Stimulated activated CD4-positive, alpha-beta T cell treated with anti-CD3 and anti-CD28 coated beads, Interleukin-1b, Interleukin-23, amount 100 ng/mL, for 1 hour (primary cell): ENCODE measurements at places on chromosomes 11 and 22.

DNA sequence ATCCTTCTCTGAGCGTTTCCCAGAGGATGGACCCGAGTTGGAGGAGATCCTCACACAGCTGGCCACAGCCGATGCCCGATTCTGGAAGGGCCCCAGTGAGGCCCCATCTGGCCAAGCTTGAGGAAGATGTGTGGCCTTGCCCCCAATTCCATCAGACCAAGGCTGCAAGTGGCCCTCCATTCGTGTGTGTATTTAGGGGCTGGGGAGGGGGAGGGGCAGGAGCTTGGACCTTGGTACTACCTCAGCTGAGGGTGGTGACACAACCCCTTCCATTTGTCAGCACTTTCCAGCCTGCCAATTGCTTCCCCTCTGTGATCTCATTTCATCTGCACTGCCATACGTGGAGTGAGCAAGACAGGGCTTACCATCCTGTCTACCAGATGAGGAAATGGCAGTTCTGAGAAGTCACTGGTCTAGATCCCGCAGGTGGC is 1.3 kb upstream of the BBS1 start:
- no peak for DNase-seq

DNA sequence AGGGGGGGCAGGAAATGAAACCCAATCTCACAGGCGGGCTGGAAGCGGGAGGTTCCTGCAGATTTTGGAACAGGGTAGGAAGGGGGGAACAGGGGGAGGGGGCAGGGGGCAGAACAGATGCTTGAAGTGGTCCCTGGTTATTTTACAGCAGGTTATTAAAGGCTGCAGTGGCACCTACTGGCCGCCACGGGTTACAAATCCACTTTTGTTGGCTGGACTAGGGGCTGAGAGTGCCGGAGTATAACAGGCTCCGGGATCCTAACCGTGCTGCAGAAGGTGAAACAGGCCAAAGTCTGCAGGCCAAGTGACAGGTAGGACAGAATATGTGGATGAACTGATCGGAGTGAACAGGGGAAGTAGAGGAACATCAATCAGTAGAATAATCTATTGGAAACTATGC is 2.5 kb downstream of the ROBO3 start:
- DNase-seq: no peak

- no peak for DNase-seq
These were observed 74.8 kb downstream of the EFCAB6 start for GRCh38 chr22:43737150-43737828.

DNA sequence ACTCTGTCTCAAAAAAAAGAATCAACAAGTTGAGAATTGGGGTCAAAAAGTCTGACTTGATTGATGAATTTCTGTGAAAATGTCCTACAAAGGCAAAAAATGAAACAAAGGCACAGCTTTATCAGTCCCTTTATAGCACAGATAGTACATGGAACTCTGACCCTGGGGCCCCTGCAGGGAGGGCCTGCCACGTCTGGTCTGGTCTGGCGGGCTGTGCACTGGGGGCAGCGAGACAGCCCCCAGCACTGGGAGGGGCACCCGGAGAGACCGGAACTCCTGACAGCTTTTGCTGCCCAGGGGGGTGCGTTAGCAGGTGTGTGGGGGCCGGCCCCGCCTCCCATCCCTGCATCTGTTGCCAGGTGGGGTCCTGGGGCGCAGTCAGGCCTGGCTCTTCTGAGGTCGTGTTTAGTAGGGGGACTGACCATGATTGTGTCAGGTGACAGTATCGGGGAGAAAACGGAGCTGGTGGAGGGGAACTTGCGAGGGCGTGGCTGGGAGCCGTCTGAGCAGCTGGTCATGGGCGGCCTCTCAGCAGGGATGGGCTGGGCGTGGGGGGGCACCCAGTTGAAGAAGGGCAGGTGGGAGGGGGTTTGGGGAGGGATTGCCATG is 51.7 kb downstream of the GRAMD4 start:
- no peak for DNase-seq

DNA sequence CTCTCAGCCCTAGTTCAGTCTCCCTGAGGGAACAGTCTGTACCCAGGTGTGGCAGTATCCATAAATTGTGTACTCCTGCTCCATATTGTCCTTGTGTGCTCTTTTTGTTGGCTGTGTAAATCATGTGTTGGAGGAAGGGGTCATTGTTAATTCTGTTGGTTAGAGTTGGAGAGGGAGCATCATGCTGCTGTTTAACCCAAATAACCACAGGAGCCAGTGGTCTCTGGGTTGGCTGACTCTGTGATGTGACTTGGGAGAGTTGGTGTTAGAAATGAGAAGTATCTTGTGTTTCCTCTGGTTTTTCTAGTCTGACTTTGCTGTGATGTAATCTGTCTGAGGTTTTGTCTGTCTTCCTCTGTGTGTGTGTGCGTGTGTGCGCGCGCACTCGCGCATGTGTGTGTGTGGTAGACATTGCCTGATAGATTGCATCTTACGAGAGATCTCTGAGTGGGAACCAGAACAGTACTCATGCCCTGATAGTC is 30.5 kb downstream of the CTNND1 start:
- peak; percentile 73 for DNase-seq

DNA sequence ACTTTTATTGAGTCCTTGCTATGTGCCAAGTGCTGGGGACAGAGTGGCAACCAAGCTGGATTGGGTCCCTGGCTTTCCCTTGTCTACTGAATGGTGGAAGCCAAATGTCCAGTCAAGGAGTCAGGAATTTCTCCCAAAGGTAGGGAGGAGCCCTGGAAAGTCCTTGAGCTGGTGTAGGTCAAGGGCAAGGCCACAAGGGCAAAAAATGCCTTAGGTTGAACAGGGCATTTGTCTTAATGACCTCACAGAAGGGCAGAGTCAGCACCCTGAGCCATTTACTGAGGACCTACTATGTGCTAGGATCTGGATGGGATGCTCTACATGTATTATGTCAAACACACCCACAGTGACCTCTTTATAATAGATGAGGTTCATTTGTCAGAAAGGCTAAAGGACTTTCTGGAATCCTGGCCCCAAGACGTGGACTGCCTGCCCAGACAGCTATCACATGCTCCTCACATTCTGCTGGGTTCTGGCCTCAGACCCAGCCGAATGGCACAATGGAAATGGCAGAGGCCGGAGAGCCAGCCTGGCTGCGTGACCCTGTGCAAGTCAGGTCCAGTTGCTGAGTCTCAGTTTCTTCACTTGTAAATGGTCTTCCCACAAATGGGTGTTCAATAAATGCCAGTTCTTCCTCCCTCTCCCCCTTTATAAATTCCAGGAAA is 17.7 kb downstream of the MOGAT2 start:
- no peak for DNase-seq

DNA sequence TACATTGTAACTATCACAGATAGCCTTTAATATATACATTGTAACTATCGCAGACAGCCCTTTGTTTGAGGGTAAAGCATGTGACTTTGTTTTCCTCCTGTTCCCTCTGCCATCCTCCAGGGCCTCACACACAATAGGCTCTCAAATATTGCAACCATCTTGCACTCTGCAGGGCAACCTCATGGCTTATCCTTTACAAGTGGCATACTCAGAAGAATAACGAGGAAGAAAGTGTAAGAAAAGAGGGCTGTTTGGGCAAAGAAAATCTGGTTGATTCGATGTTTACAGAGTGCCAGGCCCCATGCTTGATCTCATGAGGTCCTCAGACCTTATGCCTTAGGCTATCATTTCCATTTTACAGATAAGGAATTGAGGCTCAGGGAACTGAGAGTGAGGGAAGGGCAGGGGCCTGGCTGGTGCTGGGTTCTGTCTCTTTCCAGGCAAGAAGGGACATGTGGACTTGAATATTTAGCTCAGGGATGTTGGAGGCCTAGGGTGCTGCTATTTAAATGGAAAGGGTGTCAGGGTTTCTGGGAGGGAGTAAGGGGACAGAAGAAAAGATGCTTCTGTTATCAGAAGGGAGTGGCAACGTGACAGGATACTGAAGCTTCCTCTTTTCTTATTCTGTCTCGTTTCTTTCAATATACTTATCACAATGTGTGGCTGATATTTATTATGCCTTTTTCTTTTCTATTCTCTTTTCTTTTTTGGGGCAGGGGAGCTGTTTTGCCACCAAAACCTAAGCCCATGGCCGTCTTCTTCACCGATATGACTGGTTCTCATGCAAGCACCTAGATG is 1.1 kb upstream of the SAMM50 start:
- DNase-seq: no peak

DNA sequence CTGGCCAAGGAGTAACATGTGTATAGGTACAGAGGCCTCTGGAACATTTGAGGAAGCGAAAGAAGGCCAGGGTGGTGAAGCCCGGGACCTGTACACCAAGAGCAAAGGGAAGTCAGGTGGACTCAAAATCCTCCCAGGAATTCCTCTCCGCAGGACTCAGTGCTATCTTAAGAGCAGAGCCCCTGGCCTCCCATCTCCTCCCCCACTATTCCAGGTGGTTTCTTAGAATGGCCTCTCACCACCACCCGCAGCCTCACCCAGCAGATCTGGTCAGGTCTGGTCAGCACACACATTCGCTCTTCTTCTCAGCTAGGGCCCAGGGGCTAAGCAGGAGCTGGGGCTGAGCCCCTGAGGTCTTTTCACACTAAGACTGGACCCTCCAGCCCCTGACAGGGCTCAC is 59.1 kb downstream of the SCGB1A1 start:
- no peak for DNase-seq

DNA sequence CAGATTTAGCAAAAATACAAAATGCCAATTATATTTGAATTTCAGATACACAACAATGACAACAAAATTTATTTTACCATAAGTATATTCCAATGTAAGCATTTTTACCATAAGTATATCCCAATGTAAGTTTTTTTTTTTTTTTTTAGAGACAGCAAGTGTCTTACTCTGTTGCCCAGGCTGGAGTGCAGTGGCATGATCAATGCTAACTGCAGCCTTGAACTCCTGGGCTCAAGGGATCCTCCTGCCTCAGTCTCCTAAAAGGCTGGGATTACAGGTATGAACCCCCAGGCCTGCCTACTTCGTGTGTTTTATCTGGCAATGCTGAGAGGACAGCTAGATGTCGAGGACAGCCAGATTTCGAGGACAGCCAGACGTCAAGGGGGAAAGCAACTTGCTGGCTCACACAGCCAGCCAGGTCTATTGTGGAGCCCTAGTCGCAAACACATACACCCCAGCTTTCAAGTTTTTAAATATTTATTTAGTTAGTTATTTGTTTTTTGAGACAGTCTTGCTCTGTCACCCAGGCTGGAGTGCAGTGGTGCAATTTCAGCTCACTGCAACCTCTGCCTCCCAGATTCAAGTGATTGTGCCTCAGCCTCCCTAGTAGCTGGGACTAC is 1.1 kb upstream of the SERPING1 start:
- no peak for DNase-seq

GRCh38 chr11:10930224-10930971 is 72.5 kb upstream of the ZBED5 start:
- no peak for DNase-seq

DNA sequence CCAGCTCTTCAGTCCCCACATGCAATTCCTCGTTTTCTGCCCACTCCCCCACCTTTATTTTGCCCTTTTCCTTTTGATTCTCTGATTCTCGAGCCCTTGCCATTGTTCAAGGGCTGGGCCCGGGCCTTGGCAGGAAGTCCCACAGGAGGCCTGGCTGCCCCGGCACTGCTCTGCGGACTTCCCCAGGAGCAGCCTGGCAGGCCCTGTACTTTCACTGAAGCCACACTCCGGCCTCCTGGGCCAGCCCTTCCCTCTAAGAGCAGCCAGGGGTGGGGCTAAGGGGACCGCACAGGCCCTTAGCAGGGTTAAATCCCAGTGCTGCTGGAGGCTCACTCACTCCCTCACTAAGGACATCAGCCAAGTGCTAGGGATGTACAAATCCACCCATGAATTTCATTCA is 4.1 kb downstream of the LRRC32 start:
- no peak for DNase-seq

DNA sequence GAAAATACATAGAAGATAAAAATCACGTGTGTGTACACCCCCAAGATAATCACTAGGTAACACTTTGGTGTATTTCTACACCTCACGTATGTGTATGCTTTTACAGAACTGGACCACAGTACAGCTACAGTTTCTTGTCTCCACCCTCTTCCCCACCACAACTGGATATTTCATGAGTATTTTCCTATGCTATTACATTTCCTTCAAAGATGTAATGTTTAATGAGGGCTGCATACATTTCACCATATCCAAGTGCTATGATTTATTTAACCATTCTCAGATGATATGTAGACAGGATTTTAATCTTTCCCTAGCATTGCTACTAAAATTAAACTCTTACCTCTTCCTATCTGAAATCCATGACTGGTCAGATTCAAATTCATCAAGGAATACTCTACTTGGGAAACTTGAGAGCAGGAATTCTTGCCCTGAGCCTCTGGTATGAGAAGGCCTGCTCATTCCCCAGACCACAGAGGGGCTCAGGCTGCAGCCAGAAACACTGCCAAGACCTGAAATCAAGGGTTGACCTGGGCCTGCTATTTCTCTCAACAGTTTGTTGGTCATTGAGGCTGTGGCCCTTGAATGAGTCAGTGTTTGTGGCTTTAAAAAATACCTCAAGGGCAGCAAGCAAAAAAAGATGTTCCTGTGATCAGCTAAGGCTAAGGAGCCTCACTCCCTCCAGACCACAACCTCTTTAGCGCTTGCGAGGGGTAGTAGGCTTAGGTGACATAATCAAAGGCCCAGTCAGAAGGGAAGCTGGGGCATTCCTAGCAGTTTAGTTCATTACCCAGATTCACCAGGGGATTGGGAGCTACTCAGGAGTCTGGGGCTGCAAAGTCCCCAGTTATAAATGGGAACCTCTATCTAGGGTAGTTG is 55.5 kb downstream of the ABTB2 start:
- no peak for DNase-seq

DNA sequence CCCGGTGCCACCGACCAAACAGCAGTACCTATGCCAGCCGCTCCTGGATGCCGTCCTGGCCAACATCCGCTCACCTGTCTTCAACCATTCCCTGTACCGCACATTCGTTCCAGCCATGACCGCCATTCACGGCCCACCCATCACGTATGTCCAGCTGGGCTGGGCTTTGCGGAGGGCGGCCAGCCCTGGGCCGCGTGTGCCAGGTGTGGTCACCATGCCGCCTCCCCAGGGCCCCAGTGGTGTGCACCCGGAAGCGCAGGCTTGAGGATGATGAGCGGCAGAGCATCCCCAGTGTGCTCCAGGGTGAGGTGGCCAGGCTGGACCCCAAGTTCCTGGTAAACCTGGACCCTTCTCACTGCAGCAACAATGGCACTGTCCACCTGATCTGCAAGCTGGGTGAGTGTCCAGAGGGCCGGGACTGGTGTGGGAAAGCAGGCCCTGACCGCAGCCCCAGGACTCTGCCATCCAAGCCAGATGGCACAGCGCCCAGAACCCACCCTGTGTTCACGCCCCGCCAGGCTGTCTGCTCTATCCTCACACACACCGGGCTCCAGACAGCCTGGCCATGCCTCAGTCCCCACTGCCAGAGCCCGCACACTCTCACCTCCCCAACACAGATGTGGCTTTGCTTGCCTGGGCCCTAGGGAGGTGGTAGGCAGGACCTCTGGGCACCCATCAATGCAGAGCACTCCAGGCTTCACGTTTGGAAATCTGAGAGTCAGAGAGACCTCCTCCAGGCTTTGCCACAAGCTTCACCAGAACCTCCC is 77.6 kb downstream of the MED15 start:
- DNase-seq: no peak

DNA sequence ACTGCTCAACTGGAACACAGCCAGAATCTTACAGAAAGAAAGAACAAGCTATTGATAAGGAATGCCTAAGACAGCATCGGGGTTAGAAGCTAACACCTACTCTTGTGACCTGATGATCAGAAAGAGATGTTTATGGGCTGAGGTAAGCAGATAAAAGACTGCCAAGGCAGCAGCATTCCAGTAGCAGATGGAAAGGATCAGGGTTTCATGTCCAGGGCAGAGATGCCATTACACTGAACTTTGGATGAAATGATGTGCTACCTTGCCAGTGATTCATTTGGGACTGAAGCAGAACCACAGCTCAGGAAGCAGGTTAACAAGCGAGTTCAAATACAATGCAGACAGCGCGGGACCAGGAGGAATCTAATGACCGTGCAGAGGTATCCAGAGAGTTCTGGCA is 27.1 kb upstream of the APOA1 start:
- DNase-seq: no peak

GRCh38 chr11:2745511-2745910 is 45.7 kb upstream of the KCNQ1OT1 start:
- DNase-seq: no peak
